IPS DF 6.9 (cell line): ENCODE measurements at places on chromosomes 3 and 15.
A peak's percentile ranks its signal among the peaks of the same experiment; 100 is the strongest.

DNA sequence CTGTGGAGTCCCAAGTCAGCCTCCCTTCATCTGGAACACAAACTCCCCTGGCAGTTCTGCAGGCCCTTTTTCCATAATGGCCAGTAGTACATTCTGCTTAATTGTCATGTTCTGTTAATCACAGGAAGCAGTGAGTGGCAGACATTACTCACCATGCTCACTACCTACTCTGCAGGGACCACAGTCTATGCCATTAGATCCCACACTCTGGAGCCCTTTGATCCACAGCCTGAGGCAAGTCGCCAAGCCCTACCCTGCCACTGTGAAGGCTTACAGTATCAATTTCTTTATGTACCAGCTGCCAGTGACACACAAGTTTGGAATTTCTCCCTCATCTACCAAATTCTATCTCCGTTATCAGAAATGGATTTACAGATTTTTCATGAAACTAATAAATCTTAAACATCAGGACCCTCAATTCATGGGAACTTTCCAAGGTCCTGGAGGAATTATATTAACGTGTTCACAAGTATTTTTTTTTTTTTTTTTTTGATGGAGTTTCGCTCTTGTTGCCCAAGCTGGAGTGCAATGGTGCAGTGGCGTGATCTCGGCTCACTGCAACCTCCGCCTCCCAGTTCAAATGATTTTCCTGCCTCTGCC, 20.6 kb upstream of the WWTR1 start:
- no peak for DNase-seq

DNA sequence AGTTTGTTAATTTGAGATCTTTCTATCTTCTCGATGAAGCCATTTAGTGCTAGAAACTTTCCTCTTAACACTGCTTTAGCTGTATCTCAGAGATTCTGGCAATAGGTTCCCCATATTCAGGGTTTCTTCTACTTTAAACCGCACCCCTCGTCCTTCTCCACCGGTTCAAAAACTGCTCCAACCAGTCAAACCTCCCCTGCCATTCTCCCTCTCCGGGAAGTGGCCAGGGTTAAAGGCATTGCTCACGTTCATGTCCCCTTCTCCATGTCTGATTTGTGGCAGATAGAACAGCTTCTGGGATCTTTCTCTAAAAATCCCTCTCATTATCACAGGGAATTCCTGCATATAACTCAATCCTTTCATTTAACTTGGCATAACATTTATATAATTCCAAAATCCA, 14.4 kb downstream of the ALDH1L1 start:
- DNase-seq = no peak

- no peak for DNase-seq
Measured at GRCh38 chr15:80416702-80417101, 12.5 kb downstream of the ARNT2 start.

DNA sequence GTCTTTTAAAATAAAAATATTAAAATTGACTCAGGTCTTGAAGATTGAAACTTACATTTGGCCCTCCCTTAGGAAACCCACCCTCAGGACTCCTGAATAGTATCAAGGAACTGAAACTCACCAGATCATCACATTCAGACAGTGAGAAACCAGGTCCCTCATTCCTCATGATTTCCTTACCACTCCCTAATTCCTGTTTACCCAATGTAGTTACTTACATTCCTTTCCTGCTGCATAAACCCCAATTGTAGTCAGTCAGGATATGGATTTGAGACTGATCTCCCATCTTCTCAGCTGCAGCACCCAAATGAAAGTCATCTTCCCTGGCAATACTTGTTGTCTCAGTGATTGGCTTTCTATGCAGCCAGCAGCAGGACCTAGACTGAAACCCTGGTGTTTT, 8.6 kb downstream of the ATP13A4 start:
- no peak for DNase-seq

- DNase-seq = no peak
Measured at GRCh38 chr3:55826731-55827496, 339.8 kb upstream of the WNT5A start.

DNA sequence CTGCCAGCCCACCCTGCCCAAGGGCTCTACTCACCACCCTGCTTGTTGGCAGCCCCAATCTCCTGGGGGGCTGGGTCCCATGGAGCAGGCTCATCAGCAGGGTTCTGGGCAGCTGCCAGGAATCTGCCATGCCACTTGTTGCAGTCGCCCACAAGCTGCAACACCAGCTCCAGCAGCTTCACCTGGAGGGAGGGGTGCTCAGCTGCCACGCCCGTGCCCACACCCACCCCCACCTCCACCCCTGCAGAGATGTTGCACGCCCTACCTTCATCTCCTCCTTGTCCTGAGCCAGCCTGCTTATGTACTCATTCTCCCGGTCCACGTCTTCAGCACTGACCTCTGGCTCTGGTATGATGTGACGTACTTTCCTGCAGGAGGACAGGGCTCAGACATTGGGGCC, 77.9 kb upstream of the C2CD4B start:
- DNase-seq = no peak

GRCh38 chr3:112813016-112813415, 33.6 kb downstream of the CD200R1L start:
- no peak for DNase-seq

DNA sequence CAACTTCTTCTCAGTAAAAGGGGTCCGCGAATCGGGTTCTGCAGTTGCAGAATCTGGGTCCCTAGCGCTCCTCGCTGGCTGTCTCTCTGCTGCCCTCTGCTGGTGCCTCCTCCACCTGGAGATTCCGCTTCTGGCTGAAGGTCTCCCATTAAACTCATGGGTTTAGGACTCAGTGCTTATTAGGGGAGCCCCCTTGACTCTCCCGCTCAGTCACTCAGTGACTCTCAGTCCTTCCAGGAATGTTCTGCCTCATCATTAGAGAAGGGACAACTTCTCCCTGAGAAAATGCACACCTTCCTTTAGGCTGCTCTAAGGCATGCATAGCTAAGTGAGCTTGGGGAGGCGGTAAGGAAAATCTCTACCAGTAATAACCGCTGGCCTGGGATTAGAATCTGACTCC, 7.1 kb downstream of the CPN2 start:
- DNase-seq = no peak

DNA sequence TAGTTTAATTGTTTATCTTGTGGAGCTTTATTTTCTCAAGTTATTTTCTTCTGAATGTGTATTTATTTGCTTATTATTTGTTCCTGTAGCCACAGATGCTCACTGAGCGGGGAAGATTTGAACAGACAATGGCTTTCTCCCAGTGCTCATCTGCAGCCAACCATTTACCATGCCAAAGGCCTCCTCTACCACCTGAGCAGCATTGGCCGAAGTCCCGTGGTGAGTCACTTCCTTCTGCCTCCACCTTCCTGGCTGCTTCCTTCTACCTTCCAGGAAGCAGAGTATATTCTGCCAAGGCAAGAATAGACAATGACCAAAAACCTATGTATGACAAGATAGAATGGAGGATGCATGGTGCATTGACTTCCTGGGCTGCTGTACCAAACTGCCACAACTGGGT, 443.1 kb downstream of the AGBL1 start:
- DNase-seq = no peak

- no peak for DNase-seq
Measured at GRCh38 chr3:127050733-127051132, 67.8 kb downstream of the PLXNA1 start.

DNA sequence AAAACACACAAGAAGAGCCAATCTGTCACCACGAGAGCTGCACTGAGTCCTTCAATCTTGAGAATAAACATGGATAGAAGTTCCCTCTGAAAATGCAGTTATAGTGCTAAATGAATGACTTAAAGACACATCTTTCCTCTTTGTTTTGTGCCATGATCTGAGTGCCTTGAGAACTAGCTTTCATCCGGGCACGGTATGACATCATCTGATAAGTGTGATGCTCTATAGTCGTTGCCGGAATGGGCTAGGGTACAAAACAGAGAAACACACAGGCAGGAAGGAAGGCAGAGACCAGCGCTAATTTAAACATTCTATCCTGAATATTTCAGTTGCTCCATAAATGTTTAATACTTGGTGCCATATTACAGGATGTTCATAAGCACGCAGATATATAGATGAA, 146.5 kb downstream of the TNIK start:
- no peak for DNase-seq

DNA sequence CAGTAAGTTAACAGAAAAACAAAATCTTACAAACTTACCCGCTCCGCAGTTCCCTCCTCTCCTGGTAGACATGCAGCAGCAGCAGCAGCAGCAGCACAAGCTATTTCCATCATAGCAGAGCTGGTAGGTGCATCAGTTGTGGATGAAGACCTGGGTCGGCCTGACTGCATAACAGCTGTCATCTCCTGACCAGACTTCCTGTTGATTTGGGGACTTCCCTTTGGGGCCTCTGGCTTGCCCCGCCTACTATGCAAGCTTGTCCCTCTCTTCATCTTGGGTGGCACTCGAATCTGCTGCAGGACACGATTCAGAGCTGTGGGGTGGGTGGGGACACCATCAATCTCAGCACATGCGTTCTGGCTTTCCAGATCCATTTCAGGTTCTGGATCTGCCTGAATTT, 65.7 kb downstream of the TMCC1 start:
- DNase-seq = no peak

DNA sequence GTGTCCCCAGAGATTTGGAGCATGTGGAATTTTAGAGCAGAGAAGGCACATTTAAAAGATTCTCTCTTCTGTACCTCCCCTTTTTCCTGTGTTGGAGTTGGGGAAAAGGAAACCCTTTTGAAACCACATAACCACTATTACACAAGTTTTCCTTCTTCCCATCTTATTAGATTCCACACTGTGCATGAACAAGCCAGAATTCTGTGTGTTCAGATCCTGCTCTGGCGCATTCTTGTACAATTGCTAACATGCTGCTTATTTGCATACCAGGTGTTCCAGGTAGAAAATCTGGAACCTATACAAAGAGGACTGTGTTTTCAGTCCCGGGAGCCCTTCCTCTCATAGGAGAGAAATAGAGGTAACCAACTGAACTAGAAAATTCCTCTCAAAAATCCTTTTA, 2.6 kb upstream of the CIB2 start:
- no peak for DNase-seq

GRCh38 chr3:53813876-53814275, 32.3 kb downstream of the CHDH start:
- DNase-seq = no peak

- DNase-seq = peak; percentile 50
Measured at GRCh38 chr3:160003520-160004128, 15.0 kb downstream of the IL12A start.

- DNase-seq = no peak
Measured at GRCh38 chr3:4996223-4996765, 17.1 kb downstream of the BHLHE40 start.

DNA sequence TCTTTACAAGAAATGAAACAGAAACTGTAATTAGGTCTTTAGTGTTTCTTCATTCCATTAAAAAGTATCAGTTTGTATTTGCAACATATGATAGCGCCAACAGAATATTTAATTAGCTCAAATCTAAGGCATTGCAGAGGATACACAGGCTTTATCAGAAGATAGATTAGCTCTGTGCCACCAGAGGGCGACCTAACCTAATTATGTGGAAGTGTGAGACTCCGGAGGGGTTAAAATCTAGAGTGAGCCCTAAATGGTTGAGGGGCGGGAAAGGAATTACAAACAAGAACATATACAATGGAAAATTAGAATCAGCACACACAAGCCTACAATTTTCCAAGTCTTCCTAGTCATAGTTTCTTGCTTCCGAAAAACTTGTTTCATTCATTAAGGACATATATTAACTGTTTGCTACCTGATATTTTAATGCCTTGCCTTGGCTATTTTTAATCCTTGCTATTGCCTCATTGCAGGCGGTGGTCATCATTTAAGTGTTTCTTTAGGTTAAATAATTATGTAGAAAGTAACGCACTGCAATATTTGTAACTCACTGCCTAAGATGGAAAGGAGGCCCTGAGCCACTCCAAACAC, 18.0 kb upstream of the RYR3 start:
- no peak for DNase-seq

GRCh38 chr15:89475661-89476060, 20.7 kb downstream of the RHCG start:
- DNase-seq = no peak

DNA sequence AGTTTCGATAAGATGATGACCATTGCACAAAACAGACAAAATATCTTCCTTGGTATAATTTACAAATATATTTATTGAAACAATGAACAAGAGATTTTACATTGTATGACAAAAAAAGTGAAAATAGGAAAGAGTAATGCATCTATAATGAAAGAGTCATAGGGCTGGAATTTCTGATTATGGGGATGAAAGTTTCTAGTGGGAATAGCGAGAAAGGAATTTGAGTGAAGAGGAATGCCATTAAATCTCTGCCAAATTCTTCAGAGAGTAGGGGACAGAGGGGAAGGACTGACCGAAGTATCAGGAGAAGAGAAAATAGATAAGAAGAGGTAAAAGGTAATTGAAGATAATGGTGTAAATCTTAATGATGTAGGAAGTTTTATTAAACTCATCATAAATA, 125.4 kb downstream of the VGLL3 start:
- DNase-seq = no peak

DNA sequence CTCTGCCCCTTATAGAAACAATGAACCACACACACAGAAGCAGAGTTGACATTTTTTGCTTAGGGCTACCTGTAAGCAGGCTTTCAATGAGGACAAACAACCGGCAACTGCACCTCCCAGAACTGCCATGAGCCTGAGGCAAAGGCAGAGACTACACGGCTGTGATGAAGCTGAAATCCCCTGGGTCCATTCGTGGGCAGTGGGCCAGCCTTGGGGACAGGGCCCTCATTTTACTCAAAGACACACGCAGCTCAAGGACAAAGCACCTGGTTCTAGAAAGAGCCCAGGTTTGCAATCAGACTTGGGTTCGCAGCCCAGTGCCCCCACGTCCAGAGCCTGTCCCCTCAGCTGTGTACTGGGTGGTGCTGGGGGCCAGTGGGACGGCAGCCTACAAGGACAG, 17.9 kb downstream of the FAM174B start:
- no peak for DNase-seq

DNA sequence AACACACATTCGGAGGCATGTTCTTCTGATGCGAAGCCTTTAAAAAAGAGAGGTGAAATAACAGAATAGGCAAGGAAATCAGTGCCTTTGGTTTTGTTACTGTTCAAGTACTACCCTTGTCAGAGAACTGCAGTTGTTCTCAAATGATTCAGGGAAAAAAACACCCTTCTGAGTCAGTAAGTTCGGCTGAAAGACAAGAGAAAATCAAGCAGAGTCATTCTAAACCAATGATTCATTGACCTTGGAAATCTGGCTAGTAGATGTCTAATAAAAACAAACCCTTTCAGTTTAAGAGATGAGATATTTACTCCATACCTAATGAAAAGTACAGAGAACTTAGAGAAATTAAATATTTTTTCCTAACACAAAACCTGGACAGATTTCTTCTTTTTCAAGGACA, 72.7 kb upstream of the ABI3BP start:
- no peak for DNase-seq

DNA sequence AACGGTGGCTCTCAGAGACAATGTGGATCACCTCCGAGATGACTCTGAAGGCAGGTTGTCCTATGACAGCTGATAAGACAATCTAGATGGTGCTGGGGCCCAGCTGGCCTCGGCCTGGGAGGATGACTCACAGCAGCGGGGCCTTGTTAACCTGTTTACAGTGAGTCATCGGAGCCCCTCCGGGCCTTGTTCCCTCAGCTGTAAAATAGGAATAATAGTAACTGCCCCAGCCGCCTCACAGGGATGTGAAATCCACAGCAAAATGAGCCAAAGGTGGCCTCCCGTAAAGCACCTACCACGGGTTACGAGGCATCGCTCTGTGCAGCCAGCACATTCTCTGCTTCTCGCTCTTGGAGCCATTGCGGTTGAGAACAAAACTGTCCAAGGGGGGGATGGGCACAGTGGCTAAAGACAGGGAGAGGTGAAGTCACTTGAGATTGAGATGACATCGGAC, 88.6 kb upstream of the RASGRF1 start:
- DNase-seq = no peak

GRCh38 chr15:93820566-93820965, 410.8 kb upstream of the MCTP2 start:
- no peak for DNase-seq

GRCh38 chr3:67678665-67679064, 24.3 kb upstream of the SUCLG2 start:
- DNase-seq = no peak
